CD8-positive, alpha-beta memory T cell (primary cell): ENCODE measurements at places on chromosomes 4 and X. TPM values are rescaled to one million over a fixed set of nuclear protein-coding genes. Genes with fewer than 3 reads are reported as not detected.

The HOPX gene
- 285 TPM for polyA plus RNA-seq

- no peak for DNase-seq
Observed at GRCh38 chrX:9899640-9900111, 67.5 kb upstream of the CLDN34 start.

DNA sequence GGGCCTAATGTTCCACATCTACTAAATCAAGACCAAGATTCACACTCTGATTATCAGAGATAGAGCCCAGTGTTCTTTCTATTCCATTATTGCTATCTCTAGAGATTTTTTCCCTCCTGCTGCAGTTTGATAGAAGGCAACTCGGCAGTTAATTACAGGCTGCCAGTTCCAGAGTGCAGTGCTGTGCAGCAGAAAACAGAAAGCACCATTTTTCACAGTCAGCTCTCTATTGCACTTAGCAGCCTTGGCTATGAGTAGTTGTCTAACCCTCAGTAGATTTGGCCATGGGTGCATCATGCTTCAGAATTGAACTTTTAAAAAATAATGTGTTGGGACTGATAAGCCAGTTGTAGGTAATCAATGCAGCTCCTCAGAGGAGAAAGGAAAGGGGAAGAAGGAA is 295.3 kb downstream of the MID1IP1 start:
- no peak for DNase-seq

DNA sequence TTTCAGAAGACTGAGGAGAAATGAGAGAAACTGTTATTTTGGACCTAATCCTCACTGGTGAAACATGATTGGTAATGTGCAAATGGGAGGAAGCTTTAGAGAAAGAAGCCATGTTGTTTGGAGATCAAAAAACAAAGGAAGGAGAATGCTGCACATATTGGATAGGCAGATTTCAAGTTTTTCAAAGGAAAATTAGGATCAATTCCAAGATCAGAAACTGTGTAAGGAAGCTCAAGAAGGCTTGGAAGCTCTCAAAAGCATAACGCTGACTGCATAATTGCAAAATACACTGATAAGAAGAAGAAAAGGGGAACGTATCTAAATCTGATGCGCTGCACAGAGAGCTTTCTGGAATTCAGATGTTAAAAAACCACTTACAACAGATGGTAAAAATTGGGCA is 34.6 kb downstream of the KLHL15 start:
- no peak for DNase-seq

- DNase-seq: no peak
Observed at GRCh38 chr4:54378461-54378860, 149.4 kb downstream of the PDGFRA start.

GRCh38 chr4:16843831-16844508 is 54.5 kb downstream of the LDB2 start:
- no peak for DNase-seq

GRCh38 chr4:187840814-187841213 is 154.8 kb upstream of the ZFP42 start:
- no peak for DNase-seq

GRCh38 chr4:7295911-7296660 is 103.7 kb downstream of the SORCS2 start:
- no peak for DNase-seq

DNA sequence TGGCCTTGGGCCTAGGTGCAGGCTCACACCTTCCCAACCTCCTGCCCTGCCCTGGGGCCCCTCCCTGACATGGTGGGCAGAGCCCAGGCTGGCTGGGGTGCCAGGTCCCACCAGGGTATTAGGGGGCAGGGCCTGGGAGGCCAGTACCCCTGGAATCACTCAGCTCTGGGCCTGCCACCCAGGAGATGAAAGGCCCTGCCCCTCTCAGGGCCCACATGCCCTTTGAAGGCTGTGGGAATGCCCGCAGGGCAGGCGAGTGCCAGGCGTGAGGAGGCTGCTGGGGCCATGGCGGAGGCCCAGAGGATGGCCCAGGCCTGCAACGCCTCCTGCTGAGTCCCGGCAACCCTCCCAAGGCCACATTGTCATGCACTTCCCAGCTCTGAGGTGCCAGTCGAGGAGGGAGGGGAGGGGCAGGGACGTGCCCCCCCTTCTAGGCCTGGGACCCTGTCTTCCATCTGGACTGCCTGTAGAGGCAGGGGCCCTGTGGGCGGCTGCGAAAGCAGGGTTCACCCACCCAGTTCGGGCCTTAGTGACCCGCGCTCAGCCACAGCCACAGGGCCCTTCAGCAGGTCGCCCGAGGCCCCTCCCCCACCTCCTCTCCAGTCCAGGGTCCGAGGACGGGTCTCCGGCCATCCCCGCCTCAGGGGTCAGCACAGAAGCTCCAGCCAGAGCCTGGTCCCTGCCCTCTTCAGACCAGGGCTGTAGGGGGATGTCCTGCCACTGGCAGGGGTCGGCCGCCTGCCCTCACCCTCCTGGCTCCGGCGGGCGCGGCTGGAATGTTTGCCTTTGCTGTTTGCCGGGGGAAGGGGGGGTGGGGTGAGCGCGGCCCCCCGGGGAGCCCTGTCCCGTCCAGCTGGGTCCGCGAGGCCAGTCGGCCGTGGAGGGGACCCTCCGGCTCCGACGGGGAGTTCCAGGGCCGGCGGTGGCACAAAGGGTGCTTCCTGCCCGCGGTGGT is 26.7 kb upstream of the FGFR3 start:
- no peak for DNase-seq

GRCh38 chr4:89829470-89830138 is 7.4 kb downstream of the SNCA start:
- DNase-seq: no peak

- DNase-seq: no peak
Observed at GRCh38 chr4:25367004-25367621, 9.9 kb upstream of the ANAPC4 start.

DNA sequence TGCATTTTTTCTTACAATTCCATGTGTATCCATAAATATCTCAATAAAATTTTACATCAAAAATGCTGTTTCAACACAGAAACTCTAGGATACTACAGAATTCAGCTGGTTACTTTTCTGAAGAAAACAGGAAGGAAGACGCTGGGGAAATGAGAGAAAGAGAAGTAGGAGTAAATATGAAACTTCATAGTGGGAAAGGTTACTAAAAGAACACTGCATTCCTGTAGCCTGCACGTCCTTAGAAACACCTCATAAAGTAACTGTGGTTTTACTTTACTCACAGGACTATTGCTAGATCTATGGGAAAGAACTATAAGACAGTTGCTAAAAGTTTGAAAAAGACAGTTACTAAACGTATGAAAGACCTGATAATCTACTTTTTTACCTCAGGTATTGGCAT is 23.1 kb downstream of the ATP11C start:
- DNase-seq: no peak
